ENCODE measurements at places on chromosomes 7 and 10.

GRCh38 chr10:7192831-7193361, 217.9 kb downstream of the SFMBT2 start:
- no peak for DNase-seq

GRCh38 chr10:114723991-114724715, 66.1 kb upstream of the ABLIM1 start:
- DNase-seq, result no peak

- DNase-seq, result no peak
Observed at GRCh38 chr7:40833888-40834234, 699.1 kb downstream of the SUGCT start.

- DNase-seq, result no peak
Observed at GRCh38 chr7:106472741-106473140, 188.0 kb upstream of the NAMPT start.

GRCh38 chr10:126876456-126876855, 28.8 kb upstream of the DOCK1 start:
- DNase-seq, result no peak

DNA sequence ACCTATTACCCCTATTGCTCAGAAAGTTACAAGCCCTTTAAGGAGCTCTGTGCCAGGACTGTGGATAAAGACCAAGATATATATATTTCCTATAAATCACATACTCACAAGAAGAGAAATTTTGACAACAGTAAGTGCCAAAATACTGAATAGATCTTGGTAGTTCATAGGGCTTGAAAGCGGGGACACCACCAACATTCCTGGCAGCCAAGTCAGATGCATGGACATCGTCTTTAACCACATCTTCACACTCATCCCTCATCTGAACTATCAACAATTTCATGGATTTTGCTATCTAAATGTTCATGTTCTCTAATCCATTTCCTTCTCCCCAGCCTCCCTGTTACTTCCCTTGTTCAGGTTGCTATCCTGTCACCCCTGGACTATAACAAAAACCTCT, 67.5 kb upstream of the LRRC17 start:
- DNase-seq, result no peak

DNA sequence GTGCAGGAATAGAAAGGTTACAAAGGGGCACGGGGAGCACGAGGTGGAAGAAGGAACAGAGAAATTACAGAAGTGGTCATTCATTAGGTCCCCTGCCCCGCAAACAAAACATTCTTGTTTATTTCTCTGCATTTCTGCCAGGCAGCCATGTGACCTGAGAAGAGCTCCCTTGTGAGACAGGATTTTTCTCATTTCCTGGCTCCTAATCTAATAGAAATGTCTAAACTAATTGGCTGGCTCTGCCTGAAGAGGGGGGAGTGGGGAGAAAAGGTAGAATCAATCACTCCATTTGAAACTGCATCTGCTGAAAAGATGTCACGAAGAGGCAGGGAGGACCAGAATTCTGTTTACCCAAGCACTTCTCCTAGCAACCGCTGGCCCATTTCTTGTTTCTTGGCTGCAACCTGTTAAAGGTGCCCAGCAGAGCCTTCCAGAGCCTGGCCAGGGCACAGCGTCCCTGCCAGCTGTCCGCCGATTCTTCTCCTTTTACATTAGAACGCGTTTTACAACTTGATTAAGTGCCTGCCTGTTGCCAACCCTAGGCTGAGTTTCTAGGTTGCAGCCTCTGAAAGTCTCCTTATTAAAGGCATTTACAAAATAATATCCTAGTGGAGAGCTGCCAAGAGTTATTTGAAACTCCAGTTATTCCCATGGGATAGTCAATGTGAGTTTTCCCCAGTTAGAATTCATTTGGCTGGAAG, 1227.6 kb downstream of the TYW1 start:
- no peak for DNase-seq

GRCh38 chr7:73899731-73900142, 38.8 kb downstream of the TMEM270 start:
- DNase-seq, result no peak

- no peak for DNase-seq
Observed at GRCh38 chr10:102514487-102515311, 10.9 kb downstream of the SUFU start.

GRCh38 chr10:8312781-8313180, 258.3 kb downstream of the GATA3 start:
- DNase-seq, result no peak

DNA sequence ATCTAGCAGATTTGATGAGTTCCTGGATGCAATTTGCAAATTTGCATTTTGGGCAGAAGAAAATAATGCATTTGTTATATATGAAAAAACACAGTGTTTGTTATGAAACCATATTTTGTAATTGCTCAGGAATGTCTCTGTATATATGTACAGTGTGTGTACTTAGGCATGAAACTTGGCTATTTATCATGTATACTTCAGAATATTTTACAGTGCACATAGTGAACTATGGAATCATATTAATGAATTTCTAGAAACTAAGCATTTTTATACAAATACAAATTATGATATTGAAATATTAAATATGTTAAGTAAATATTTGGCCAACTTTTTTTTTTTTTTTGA, 107.5 kb downstream of the TWIST1 start:
- DNase-seq, result no peak

GRCh38 chr7:152894295-152895170, 135.0 kb downstream of the ACTR3B start:
- DNase-seq, result no peak

DNA sequence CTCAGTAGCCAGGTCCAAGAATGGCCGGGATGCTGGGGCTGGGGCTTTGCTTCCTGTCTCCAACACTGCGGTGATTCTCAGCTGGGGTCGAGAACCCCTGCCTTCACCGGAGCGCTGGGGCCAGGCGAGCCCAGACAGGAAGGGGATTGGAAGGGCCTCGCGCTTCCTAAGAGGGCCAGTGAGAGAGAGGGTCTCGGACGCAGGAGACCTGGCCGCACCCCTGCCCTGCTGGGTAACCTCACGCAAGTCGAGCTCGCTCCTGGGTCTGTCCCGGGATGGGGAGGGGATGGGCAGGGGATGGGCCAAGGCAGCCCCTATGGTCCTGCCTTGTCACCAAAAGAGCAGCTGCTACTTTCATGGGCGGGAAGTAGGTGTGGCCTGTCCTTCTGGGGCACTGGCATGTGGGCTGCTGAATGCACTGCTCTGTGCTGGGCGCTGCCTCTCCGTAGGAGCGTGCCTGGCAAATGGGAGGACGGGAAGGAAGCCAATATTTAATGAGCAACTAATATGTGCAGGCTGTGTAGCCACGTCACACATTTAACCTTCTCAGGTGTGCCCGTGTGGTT, 20.0 kb downstream of the KCNK18 start:
- DNase-seq, result no peak

GRCh38 chr10:117543225-117544003, 868 bp downstream of the EMX2 start:
- DNase-seq, result no peak

DNA sequence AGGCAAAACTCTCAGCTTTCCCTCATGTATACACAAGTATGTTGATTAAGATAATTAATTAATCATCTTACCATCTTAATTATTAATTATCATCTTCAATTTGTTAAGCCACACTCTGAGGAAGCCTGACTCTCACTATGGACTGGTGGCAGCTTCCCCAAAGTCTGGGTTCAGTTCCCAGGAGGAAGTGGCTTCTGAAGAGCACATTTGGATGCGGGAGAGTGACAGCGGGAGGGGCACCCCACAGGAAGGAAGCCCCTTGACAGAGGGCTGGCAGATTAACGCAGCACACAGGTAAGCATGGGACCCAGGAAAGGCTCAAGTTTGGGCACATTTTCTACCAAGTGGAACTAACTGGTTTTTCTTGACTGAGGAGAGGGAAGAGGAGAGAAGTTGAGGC, 13.4 kb upstream of the SLIT1 start:
- no peak for DNase-seq

- DNase-seq, result peak; percentile 76
Observed at GRCh38 chr7:140397784-140398750, at the start of gene SLC37A3. Gene SLC37A3, minus strand, starts transcription at chr7:140398530. Its CDS starts 16,004 bp downstream, at chr7:140382526.

DNA sequence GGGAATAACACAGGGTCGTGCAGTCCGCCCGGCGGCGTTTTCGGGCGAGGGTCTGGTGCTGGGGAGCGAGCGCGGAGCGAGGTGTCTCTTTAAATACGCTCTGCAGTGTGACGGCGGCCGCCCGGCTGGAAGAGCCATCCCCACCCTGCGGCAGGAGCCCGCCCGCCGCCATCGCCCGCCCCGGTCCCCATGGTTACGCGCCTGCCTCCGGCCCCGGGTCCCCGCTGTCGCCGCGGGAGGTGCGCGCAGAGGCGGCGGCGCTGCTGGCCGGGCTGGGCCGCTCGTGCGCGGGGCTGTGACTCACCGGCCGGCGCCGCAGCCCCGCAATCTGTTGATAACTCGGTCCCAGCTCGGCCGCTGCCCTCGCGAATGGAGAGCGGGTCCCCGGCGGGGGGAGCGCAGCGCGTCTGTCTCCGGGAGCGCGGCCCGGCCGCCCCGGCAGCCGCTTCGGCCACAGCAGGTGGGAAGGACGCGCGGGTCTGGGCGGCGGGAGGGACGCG, at the start of gene ADGRA1:
ADGRA1 (plus strand) TSS at position 246 of the 500 bp plus-strand sequence. CDS start 986 bp downstream, outside the sequence.
- DNase-seq, result no peak

DNA sequence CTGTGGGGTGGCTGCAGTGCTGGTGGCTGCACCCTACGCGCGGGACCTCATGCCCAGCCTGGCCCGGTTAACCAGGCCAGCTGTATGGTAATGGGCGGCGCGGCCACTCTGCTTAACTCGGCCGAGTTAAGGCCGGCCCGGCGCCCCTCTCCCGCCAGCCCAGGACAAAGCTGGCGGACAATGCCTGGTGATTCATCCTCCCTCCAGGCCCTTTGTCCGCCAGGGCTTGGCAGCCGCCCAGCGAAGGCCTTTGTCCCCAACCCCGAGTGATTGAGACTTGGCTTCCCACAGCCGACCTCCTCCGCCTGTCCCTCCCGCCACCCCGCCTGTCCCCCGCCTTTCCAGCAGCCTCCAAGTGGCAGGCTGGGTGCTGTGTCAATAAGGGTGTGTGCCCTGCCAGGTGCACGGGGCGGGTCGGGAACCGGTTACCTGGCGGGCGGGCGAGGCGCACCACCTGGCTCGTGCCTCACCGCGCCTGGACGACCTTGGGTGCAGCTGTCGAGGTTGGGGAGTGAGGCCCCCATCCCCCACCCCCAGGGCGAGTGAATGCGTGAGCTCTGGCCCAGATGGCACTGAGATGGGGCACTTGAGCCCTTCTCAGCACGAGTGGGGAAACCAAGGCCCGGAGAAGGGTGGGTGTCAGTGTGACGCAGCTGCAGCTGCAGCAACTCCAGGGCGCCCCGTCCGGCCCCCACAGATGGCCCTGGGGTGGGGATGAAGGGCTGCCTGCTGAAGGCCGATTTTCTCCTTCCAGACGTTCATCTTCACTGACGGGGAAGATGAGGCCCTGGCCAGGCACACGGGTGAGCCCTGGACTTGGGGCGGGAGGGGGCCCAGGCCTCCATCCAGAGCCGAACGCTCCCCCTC, 4.6 kb downstream of the LFNG start:
- DNase-seq, result no peak

- no peak for DNase-seq
Observed at GRCh38 chr7:106597014-106597413, 63.9 kb downstream of the CCDC71L start.

DNA sequence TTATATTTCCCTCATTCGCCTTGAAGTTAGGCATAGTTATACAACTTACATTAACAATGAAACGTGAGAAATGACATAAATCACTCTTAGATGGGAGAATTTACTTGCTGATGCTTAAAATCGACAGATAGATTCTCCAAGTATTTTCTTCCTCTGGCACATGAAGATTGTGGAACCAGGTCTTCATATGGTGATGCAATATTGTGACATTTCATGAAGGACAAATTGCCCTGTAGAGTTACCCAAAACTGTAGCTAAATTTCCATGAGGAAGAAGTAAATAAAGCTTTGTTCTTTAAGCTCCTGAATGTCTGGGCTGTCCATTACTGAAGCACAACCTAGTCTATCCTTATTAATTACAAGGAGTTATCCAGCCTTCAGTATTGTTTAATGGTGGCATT, 353.1 kb downstream of the THSD7A start:
- no peak for DNase-seq

DNA sequence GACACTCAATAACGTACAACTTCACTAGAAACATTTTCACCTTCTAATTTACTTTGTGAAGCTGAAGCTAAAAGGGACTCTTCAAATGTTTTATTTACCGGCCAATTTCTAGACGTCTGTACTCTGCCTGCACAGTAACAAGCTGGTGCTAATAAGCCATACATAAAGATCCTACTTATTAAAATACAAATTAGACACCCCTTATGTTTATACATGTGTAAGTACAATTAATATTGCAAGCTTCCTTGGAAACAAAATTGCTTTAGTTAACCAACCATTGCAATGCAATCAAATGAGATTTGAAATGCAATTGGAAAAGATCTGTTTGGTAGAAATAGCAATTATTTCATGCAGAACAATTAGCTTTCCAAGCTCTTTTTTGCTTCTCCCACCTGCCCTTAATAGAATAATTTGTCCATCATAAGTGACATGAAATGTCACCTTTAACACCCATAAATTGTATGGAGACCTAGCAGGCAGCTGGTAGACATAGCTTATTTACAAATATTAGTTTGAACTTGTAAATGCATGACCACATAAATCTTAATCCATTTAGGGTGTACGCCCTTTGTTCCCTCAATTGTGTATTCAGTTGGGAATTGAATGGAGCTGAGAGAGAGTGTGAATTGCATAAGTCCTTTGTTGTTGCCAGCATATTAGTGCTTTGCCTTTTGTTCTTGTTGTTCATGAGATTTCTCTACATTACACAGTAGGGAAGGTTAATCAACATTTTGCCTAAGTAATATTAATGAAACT, 277.1 kb downstream of the CACNA2D1 start:
- DNase-seq, result no peak

- DNase-seq, result no peak
Observed at GRCh38 chr7:102291056-102291915, 4.6 kb downstream of the SH2B2 start.

DNA sequence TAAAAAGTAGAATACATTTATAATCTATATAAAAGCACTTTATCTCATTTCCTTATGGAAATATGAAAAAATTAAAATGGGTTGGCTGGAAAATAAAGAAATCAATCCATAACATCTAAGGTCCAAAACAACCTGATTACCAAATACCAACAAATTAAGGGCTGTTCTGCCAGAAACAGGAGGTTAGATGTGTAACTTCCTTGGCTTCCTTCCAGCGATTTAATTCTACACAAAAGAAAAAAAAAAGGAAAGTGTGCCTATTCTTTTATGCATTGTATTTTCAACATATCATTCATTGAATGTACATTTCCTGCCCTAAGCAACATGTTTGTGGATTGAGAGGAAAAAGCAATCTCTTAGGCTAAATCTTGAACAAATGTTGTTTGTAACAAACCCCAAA, 36.2 kb upstream of the USP6NL start:
- DNase-seq, result no peak

DNA sequence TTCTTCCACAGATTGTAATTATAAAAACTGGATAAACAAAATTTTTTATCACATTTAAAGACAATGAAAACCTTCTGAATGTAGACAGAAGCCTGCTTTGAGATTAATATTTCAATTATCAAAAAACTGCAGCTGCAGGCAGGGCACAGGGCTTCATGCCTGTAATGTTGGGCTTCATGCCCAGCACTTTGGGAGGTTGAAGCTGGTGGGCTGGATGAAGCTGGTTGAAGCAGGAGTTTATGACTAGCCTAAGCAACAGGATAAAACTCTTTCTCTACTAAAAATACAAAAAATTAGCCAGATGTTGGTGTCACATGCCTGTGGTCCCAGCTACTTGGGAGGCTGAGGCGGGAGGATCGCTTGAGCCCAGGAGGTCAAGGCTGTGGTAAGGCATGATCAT, 41.2 kb downstream of the PDZD8 start:
- DNase-seq, result no peak
